ENCODE measurements at places on chromosomes 11 and 22.

DNA sequence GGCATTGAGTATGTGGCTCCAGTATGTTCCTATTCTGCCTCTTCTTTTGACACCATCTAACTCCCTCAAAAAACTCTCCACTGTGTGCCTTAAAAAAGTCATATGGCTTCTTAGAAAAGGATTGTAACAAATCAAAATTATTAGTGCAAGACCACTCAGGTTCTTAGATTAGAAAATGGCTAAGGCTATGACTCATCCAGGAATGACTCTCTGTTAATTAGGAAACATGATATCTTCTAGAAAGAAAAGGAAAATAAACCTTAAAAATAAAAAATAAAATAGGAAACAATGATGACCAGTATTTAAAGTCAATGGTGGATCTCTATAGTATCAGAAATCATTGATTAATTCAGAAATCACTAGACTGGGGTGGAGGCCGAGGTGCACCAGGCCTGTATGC is 21.7 kb downstream of the SLC25A17 start:
- DNase-seq, result no peak

DNA sequence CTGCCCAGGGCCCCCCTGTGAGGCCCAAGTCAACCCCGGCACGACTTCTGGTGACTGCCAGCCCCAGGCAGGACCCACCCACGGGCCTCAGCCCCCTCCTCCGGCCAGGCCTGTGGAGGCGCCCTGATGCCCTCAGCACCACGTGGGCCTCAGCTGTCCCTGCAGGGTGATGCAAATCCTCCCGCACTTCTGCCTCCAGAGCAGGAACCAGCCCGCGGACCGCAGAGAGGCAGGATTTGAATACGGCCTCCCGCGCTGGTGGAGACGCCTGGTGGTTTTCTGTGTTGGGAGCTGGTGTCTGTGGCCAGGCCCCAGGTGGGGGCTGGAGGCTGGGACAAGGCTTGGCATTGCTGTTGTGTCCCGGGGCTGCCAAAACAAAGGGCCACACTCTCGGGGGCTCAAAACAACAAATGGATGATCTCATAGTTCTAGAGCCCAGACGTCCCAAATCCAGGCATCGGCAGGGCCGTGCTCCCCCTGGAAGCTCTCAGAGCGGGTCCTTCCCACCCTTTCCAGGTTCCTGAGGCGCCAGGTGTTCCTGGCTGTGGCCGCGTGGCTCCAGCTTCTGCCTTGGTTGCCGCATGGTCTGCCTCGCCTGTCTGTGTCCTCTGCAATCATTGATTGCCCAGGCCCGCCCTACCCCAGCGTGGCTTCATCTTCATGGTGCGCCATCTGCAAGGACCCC is 19.4 kb downstream of the TRPM5 start:
- peak; percentile 88 for DNase-seq

GRCh38 chr11:86918973-86919372 is 36.2 kb downstream of the FZD4 start:
- no peak for DNase-seq

DNA sequence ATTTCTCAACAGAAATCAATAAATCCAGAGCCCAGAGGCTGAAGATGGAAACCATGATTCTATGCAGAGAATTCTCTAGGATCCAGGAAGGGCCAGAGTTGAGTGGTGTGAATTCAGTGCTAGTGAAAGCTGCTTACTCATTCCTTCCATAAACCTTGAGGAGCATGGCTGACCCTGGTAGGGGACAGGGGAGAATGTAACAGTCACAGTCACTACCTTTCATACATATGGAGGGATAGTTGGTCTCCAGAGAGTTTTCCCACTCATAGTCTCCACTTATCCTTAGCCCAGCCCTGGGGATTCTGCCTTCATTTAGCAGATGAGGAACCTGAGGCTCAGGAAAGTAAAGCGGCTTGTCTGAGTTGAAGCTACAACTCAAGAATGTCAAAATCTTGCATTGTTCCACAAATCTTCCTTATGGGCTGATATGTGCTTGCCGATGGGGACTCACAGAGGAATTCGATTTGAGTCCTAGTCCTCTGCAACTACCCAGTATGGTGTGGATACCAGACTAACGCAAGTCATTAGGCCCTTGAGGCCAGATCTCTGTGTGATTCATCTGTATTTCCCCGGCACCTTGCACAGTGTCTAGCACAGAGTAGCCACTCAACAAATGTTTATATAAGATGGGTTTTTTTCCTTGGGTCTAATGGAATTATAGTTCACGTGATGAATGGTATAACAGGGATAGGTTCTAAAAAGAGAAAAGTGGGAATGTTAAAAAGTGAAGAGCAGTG is 3.7 kb upstream of the ANAPC15 start:
- no peak for DNase-seq

DNA sequence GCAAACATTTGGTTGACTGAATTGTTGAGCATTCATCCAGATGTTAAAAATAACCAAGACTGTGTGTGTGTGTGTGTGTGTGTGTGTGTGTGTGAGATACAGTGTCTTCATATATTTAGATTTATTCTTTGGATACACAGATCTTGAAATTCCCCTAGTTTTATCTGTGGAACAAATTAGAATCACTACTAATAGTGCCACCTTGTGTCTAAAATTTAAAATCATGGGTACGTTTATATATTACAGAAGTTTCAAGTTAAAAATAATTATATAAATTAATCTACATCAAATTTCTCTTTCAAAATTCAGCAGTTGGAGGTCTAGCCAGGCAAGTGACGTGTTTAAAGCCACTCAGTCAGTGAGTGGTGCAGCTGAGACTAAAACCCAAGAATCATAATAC is 1566.2 kb upstream of the TENM4 start:
- peak; percentile 58 for DNase-seq

DNA sequence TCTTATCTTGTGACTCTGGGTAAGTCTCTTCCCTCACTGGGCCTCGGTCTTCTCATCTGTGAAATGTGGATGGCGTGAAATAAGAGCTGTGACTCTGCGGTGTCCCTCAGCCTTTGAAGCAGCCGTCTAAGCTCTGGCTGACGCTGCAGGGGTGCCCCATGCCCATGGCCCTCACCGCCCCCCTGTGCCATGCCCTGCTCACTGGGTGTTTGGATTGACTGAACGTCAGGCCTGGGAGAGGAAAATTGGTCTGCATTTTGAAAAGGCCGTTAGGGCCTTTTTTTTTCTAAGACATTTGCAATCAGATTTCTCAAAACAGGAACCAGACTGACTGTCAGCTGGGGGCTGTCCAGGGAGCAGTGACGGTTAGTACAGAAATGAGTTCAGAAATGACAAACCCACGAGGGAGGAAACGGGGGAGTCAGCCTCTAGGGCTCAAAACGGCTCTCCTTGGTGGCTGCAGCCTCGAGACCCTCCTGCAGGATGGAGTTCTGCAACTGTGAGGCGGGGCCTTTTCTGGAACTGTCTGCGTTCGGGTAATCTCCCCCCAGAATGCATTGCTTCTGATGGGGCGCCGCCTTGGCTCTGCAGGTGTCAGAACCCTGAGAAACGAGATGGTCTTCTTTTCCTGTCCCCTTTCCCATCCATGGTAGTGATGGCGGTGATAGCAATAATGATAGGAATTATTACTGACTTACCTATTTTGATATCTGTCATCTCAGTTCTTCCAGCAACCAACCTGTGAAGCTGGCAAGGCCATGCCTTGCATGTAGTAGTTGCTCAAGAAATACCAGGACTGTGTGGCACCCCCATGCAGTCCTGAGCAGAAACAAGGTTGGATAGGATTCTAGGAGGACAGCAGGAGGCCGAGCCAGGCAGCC is 2.0 kb downstream of the GRK2 start:
- peak; percentile 89 for DNase-seq

GRCh38 chr22:50125029-50125428 is 35.2 kb downstream of the MOV10L1 start:
- DNase-seq, result no peak

DNA sequence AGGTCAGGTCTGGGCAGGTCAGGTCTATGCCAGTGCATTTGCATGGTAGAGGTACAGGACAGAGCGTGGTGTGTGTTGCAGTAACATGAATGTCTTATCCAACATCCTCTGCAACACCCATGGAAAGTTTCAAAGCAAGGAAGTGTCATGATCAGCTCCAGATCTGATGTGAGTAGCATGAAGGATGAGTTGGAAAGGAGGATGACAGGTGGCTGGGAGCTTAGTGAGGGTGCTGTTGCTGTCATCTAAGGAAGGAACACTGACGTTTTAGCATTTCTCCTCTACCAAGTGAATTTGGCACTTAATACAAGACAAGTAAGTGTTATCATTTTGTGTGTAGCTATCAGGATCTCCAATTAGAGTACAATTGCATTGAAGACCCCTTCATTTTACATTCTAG is 65.1 kb downstream of the GRK3 start:
- DNase-seq, result no peak

- DNase-seq, result peak; percentile 83
Observed at GRCh38 chr11:128497061-128497775, 90.1 kb downstream of the ETS1 start.

GRCh38 chr11:65615950-65616574 is 486 bp downstream of the PCNX3 start:
- DNase-seq, result peak; percentile 84
